ENCODE measurements at places on chromosomes 3 and 15.

- DNase-seq, result peak; percentile 36
Observed at GRCh38 chr3:107574650-107575049, 51.9 kb downstream of the BBX start.

GRCh38 chr3:24220859-24221657 lies 273.6 kb downstream of the THRB start:
- no peak for DNase-seq

DNA sequence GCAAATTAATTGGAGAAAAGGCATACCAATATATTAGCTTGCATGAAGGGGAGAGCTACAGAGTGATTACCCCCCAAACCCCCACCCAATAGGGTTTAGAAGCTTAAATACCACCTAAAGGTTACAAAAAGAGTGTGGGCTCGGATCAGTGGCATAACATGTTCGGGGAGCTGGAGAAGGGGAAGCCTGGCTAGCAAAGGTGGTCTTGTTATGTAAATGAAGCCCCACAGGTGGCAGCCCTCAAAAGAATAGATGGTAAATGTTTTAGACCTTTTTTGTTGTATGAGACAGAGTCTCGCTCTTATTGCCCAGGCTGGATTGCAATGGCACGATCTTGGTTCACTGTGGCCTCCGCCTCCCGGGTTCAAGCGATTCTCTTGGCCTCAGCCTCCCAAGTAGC lies 10.9 kb upstream of the PXK start:
- no peak for DNase-seq

DNA sequence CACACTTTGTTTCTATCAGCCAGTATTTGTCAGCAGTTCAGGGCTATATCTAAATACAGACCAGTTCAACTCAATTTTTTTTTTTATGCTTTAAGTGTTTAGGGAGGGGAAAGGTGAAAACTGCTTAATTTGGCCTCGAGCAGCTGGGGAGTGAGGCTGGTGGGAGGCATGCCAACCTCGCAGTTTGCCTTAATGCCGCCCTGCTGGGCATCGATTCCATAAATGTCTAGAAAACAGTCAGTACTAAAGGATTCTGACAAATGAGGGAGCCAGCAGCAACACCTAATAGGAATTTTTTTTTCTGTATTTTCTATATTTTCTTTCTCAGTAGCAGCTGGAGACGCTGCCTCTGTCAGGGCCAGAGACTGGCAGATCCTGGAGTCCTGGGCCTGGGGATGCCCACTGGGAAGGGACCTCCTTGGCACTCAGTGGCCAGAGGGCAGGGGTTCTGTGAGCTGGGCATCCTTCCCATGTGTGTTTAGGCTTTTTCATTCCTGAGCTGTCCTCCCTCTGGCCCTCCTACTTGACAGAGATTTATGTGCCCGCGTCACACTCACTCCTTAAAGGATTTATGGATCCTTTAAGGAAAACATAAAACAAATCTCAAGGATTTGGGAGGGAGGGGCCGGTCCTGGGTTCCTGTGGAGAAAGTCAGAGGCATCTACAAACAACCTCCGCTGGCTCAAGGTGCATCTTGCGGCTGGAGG lies 117.8 kb downstream of the WNT5A start:
- DNase-seq, result no peak

GRCh38 chr3:194080436-194080835 lies 55.5 kb upstream of the HES1 start:
- DNase-seq, result no peak

- DNase-seq, result no peak
Observed at GRCh38 chr15:76340198-76340802, 3.7 kb downstream of the ISL2 start.

DNA sequence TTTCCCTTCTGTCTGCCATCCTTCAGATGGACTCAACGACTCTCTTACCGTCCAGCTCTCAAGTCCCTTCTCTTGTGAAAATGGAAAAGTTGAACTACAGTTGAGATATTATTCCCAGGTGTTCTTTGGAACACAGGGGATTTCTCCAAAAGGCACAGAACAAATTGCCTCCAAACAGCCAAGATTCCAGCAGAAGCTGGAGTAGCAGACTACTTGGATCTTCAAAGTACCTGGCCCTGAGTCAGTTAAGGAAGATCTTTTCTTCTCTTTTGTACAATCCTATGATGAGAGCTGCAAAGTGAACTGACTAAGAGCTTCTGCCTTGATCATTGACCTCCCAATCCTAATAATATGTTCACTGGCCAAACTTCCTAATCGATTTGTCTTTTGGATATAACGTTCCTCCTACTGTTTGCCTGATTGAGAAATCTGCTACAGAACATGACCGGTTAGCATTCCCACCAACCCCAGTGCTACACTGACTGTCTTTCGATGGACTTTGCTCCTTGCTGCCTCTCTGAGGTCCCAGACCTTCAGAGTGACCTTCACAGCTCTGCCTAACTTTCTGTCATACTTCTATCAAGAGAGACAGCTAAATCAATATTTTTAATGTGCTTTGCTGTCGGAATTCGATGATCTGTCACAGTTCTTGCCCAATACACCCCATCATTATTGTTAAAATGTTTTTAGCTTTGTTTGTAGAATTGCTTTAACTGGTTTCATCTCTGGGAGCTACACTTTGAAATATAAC lies 21.9 kb downstream of the PAQR9 start:
- no peak for DNase-seq

- DNase-seq, result peak; percentile 4
Observed at GRCh38 chr3:87468235-87468634, 191.9 kb upstream of the POU1F1 start.

GRCh38 chr15:23440596-23440995 lies 6.4 kb downstream of the GOLGA6L2 start:
- no peak for DNase-seq

- peak; percentile 3 for DNase-seq
Observed at GRCh38 chr3:102532901-102533300, 98.1 kb downstream of the ZPLD1 start.

DNA sequence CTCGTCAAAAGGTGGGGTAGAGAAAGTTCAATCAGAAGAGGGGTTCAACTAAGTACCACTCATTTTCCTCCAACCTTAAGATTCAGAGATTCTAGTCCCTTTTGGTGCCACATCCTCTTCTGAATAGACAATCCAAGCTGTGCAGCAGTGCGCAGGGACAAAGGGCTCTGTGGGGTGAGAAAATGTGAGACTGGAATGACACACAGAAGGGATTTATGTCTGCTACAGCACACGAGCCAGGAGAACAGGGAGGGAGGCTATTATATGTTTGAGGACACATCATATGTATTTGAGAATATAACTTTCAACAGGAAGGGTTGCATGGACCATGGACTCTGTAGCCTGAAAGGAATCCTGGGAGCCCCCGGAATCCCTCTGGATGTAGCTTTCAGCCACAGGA lies 33.0 kb downstream of the LSM3 start:
- DNase-seq, result no peak

GRCh38 chr3:71989165-71989564 lies 204.2 kb upstream of the PROK2 start:
- DNase-seq, result no peak

- no peak for DNase-seq
Observed at GRCh38 chr3:108806316-108806715, 16.3 kb upstream of the TRAT1 start.

GRCh38 chr3:194369522-194370279 lies at the start of gene LRRC15:
LRRC15 (minus strand) TSS chr3:194369743; CDS start chr3:194361043, 8,700 bp downstream.
- no peak for DNase-seq

GRCh38 chr3:72949016-72949415 lies 47.6 kb upstream of the PPP4R2 start:
- DNase-seq, result no peak

- DNase-seq, result peak; percentile 10
Observed at GRCh38 chr3:50675179-50676030, 678 bp downstream of the DOCK3 start.

DNA sequence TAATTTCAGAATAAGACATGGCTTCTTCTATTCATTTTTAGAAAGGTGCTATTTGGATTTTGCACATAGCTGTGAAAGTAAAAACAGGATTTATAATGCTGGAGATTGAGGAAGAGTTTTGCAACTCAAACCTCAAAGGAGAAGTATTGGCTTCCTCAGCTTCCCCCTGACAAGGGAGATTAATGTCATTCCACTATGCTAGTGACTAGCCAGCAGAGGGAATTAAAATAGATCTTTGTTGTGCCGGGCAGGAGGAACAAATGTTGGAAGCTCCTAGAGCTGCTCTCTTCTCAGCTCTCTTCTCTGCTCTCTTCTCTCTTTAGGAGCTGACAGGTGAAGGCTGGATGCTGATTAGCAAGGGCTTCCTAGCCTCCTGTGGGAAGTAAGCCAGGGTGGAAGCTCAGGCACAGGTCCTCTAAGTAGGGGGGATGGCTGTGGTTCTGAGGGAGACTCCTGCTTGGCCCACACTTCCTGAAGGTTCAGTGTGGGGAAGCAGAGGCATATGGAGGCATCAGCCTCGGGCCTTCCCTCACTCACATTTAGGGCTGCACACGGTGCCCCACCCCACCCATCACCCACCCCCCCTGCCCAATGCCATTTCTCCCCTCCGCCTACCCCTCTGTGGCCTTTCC lies 29.6 kb downstream of the CX3CR1 start:
- DNase-seq, result no peak

DNA sequence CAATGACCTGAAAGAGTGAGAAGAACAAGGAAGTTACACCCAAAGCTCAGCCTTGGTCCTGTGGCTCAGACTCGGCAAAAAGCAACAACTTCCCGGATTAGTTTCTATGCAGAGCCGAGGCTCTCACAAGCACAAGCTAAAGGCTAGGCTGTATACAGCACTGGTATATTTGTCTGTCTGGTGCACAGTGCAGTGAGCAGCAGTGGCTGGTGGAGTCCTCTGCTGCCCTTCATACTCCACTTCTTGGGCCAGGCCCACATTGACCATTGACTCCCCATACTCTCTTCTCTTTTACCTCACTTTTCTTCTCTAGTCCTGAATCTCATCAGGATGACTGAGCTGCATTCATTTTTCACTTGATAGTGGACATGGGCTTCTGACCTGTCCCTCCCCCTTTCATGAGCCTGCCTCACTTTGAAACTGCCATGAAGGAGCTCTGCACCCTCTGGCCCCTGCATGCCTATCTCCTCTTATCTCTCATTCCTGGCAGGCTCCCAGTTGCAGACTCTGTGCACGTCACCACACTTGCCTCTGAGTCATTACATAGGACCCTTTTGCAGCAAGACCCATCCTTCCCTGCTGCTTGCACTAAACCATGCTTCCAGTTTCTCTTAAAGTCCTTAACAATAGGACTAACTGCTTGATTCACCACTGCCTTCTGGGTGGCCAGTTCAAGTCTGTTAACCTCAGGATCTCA lies 379.3 kb downstream of the NTRK3 start:
- DNase-seq, result no peak

DNA sequence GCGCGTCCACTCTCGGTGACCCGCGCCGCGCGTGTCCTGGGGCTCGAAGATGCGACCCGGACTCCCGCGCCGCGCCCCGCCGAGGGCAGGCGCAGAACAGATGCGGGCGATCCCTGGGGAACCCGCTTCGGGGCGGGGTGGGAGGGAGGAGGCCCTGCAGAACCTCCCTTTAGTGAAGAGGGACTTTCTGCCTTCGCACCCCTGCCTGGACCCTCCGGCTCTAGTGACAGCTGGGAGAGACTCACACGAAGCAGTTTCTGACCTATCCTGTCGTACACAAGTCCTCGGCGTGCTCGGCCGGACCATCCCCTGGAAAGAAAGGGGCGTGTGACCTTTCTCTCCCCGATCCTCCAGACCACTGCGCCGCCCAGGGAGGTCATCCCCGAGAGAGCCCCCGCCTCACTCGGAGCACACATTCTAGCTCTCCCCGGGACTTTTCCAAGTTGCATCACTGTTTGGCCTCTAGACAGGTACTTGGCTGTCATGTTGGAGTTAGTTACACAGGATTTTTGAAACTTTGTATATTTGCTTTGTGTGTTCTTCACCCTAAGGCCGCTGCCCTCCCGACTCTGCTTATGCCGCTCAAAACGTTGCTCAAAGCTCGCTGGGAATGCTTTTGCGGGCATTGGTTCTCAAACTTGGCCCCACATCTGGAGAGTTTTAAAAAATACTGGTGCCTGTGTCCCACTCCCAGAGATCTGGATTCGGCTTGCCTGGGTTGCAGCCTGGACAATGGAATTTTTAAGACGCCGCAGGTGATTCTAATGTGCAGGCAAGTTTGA lies 582 bp downstream of the CGNL1 start:
- no peak for DNase-seq

- no peak for DNase-seq
Observed at GRCh38 chr15:65044724-65045481, at the start of gene SLC51B. SLC51B (plus strand) TSS chr15:65045387; CDS start chr15:65050005, 4,618 bp downstream.

DNA sequence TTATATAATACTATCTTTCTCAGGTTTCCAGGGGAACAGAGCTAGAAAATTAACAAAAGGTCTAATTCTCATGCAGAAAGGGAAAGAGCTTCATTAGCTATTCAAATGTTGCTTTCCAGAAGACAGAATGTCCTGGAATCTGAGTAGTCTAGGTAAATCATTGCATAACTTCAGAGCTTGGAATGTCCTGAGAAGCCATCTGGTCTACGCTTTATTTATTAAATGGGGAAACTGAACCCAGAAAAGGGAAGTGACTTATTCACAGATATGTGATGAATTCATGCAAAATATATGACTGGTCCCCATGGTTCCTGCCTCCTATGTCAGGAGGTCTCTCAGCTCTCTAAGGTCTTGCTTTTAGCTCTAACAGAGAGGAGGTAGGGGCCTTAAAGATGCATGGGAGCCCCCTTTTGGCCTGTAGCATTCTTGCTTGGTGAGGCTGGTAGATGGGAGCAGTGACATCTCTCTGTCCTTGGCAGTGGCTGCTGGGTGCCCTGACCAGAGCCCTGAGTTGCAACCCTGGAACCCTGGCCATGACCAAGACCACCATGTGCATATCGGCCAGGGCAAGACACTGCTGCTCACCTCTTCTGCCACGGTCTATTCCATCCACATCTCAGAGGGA lies 99.2 kb downstream of the CEMIP start:
- no peak for DNase-seq

DNA sequence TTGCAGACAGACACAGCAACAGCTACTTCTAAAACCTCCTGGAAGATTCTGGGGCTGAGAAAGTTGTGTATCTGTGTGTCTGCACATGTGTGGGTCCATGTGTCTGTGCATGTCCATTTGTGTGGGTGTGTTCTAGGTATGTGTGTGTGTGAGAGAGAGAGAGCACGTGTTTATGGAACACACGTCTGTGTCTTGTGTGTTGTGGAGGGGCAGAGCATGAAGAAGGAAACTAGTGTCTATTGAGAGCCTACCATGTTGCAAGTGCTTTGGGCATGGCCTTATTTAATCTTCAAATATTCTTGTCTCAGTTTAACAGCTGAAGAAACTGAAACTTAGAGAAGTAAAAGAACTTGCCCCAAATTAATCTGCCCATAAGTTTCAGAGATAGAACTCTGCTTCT lies 327.5 kb downstream of the UACA start:
- DNase-seq, result peak; percentile 35

GRCh38 chr3:128374746-128375445 lies 91.8 kb downstream of the DNAJB8 start:
- DNase-seq, result peak; percentile 51

- no peak for DNase-seq
Observed at GRCh38 chr3:42209917-42210316, 56.1 kb downstream of the CCK start.

- no peak for DNase-seq
Observed at GRCh38 chr3:173943264-173943663, 545.7 kb downstream of the NLGN1 start.
